Activated T-cell treated with anti-CD3 and anti-CD28 coated beads for 1 hour (primary cell): ENCODE measurements at places on chromosomes 1 and 21.

DNA sequence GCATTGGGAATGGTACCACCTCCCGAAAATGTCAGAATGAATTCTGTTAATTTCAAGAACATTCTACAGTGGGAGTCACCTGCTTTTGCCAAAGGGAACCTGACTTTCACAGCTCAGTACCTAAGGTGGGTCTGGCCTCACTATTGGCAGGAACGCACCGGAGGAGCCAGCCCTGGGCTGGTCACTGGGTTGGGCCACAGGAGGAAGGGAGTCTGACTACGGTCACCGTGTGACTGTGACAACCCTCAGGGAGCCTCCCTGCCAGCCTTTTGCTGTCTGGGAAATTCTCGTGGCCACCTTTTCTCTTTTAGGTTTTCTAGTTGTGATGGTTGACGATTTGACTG, 2.2 kb downstream of the IL10RB start:
- no peak for DNase-seq

DNA sequence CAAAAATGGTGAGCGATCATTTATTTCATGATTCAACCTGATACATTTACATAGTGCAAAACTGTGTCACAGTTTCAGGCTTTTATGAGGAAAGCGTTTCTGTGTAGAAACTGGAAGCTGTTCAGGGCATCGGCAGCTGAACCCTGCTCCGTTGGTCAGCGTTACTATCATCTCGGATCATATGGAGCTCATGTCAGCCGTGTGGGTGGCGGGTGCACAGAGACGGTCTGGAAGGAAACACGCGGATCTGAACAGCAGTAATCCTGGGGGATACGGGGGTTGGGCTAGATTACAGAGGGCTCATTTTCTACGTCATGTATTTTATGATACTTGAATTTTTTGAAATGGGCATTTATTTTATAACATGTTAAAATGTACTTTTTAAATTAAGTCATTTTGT, 15.1 kb downstream of the C1orf174 start:
- no peak for DNase-seq

DNA sequence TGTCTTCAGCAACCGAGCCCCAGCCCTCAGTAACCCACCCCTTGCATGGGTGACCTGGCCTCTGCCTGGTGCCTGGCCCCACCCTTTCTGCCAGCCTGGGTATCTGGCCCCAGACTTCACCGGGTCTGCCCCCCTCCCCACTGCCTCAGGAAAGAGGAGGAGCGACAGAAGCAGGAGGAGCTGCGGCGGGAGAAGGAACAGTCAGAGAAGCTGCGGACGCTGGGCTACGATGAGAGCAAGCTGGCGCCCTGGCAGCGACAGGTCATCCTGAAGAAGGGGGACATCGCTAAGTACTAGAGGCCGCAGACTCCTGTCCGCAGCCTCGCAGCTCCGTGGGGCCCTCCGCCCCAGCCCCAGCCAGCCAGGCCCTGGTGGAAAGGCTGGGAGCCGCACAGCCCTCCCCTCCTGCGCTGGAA, 6.1 kb downstream of the TNFRSF25 start:
- peak; percentile 54 for DNase-seq

DNA sequence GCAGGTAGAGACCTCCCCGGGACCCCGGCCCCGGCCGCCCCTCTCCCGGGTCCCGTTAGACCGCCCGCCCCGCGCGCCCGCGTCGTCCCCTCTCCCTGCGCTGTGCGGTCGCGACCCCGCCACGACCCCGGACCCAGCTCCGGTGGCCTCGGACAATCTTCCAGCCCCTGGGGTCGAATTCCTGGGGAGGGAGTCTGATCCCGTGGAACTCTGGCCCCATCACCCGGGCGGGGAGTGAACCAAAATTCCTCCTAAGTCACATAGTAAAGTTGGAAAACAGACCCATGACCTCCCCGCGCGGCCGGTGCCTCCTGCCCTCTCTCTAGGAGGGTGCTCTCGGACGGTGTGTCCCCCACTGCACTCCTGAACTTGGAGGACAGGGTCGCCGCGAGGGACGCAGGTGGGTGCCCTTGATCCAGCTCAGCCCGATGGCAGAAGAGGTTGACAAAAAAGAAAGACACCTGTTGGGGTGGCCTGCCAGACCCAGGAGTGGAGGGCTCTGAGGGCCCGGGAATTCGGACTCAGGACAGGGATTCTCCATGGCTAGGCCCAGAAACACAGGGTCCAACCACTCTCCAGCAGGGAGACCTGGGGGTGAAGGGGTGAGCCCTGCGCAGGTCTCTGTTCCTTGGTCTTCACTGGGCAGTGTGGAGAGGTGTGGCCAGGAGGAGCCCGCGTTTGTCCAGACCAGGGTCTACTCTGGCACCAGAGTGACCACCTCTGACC, 451 bp downstream of the ADAMTSL4 start:
- DNase-seq: no peak

DNA sequence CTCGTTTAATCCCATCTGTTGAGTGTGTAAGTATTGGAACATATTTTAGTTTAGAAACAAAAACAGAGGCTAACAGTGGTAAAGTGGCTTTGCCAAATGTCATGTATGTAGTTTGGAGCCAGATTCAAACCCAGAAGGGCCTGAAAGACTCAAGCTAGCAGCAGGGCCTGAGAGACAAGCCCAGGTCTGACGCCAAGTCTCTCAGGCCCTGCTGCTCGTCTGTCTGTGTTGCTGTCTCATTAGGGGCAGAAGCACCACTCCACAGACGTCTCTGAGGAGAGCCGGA, 8.3 kb downstream of the CITED4 start:
- DNase-seq: no peak

DNA sequence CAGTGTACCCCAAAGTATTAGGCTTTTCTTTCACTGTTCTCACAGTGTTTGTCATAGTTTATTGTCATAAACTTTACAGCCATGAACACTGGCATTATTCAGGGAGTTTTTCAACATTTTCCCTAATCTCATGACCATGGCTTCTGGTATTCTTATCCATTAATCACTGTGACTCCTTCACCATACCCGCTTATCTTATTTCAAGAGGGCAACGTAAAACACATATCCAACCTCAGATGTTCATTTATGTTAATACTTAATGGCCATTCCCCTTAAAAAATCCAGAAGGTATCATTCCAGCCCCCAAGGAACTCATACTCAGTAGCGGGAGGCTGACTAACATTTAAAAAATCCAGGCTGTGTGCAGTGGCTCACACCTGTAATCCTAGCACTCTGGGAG, 78.5 kb upstream of the RGS4 start:
- DNase-seq: no peak

GRCh38 chr1:97350662-97351061, 570.2 kb downstream of the DPYD start:
- no peak for DNase-seq

DNA sequence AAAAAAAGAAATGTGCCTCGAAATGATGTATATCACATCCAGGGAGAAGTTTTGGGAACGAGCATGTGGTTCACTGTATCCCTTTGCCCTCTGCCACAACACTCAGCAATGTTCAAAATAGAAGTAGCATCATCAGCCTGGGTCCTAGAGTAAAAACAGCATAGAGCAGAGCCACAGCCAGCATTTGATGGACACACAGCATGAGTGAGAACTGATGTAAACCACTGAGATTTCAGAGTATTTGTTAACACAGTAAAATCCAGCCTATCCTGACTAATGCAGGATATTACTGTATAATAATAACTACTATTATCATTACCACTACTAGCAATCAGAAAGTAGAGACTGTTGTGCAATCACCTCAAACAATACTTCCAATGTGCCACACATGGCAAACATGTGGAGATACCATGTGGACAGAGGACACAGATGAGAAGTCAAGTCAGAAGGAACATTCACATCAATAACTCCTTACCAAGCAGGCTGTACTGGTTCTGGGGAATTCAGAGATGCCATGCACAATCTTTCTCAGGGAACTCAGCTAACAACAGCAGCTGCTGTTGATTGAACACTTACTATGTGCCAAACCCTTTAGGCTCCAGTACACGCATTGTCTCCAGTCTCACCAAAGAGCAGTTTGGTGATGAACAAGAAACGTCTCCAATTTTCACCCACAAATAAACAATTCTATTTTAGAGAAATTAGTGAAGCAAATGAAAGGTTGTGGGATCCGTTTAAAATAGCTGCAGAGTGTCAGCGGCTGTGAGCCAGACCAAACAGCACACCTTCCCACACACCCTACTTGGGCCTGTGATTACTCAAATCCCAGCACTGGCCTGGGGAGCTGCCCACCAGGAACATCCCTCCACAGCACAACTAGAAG, 16.6 kb upstream of the GFI1 start:
- DNase-seq: no peak

GRCh38 chr1:20717452-20718342, at the start of gene KIF17:
KIF17 (minus strand) TSS chr1:20718007; CDS start chr1:20717706, 301 bp downstream.
- peak; percentile 48 for DNase-seq
